ENCODE measurements at places on chromosomes 2 and 18. TPM values are rescaled to one million over a fixed set of nuclear protein-coding genes. Genes with fewer than 3 reads are reported as not detected.

UGT1A9 gene
- not detected for total RNA-seq

SIX3 gene
- total RNA-seq, result not detected

MARCHF4 gene
- 1.4 TPM for total RNA-seq

FBLN7 gene
- total RNA-seq, result 0.77 TPM

PARD3B gene
- 24.9 TPM for total RNA-seq

BMPR2 gene
- 113 TPM for total RNA-seq

MTLN gene
- total RNA-seq, result 17.3 TPM

RRM2 gene
- 48.3 TPM for total RNA-seq

ATP6V1B1 gene
- total RNA-seq, result 3.9 TPM

ALMS1 gene
- 21.4 TPM for total RNA-seq

REEP1 gene
- total RNA-seq, result 2.6 TPM

PTPRN gene
- 0.67 TPM for total RNA-seq

TGFA gene
- 0.25 TPM for total RNA-seq

EFR3B gene
- total RNA-seq, result 2.4 TPM

CHAC2 gene
- 2.9 TPM for total RNA-seq

AMER3 gene
- total RNA-seq, result not detected

CD302 gene
- total RNA-seq, result 10.6 TPM

CNGA3 gene
- total RNA-seq, result not detected

CREG2 gene
- not detected for total RNA-seq

Measured in chondrocyte (in vitro differentiated cells).